ENCODE measurements at places on chromosomes 13 and 19. TPM values are rescaled to one million over a fixed set of nuclear protein-coding genes. Genes with fewer than 3 reads are reported as not detected.

SLC10A2 gene
- total RNA-seq, result not detected

DNA sequence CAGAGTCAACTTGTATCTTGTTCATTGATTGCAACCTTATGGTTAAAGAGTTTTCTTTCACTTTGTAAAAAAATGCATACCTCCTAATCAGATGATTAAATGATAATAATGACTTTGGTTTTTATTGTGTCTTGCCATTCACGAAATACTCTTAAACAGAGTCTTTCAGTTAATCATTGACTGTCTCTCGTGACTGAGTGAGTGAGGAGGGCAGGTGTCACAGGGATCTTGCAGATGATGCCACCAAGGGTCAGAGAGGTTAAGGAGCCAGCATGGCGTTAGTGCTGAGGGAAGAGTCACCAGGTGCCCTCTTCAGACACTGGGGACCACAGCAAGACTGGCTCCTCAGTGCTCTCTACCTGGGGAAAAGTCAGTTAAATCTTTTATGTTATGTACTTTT, 8.0 kb downstream of the GPATCH1 start:
- no peaks in the 10 kb centered on the region for H3K4me1 ChIP-seq
- H3K27me3 ChIP-seq, result no peaks in the 10 kb centered on the region
- H3K36me3 ChIP-seq, result peaks cover 33% of the 10 kb centered on the region
- no peak overlapping the region for H3K27ac ChIP-seq
- no peak for DNase-seq

GRCh38 chr13:79451500-79451962, 29.4 kb upstream of the NDFIP2 start:
- no peaks in the 10 kb centered on the region for H3K27me3 ChIP-seq
- no peaks in the 10 kb centered on the region for H3K36me3 ChIP-seq
- H3K4me3 ChIP-seq, result no peak overlapping the region
- DNase-seq, result peak; percentile 90
- peaks cover 27% of the 10 kb centered on the region for H3K4me1 ChIP-seq

DNA sequence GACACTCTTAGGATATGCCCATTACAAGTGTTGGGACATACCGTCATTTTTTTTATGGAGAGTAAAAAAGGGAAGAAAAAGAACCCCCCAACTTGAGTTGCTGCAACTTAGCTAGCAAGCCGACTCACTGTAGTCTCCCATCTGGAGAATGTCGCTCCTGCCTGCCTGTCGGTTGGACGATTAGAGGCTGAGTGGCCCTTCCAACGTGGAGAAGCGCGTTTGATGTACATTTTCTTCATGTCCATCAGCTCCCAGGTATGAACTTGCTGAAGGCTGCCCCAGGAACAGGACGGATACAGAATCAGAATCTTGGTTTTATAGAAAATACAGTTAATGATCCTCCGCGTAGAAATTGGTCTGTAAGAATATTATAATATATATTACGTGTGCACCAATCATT, 189.0 kb upstream of the SOX1 start:
- H3K4me3 ChIP-seq, result no peak overlapping the region
- no peaks in the 10 kb centered on the region for H3K4me1 ChIP-seq

GRCh38 chr13:44426461-44426860, 52.8 kb downstream of the SERP2 start:
- peaks cover 7% of the 10 kb centered on the region for H3K27me3 ChIP-seq
- no peak overlapping the region for H3K4me3 ChIP-seq
- peak; percentile 82 for DNase-seq

DNA sequence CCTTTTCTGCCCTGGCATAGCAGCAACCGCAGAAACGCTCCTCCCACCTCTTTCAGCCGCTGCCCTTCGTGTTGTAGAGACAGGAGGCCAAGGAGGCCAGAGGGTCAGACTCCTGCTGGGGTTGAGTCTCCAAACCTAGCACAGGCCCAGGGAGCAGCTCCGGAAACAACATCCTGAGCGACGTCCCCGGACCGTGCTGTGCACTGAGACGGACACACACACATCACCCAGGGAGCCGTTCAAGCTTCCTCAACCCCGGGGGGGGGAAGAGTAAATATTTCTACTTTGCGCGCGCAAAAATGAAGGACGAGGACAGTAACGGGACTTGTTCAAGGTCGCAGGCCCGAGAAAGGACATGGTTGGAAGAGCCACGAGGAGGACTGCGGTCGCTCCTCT, 657 bp downstream of the ZNF550 start:
- peak overlapping the region; percentile 84 for H3K4me3 ChIP-seq
- peaks cover 17% of the 10 kb centered on the region for H3K4me1 ChIP-seq
- H3K27ac ChIP-seq, result peak overlapping the region; percentile 89
- peaks cover 23% of the 10 kb centered on the region for H3K36me3 ChIP-seq
- H3K27me3 ChIP-seq, result no peaks in the 10 kb centered on the region

DNA sequence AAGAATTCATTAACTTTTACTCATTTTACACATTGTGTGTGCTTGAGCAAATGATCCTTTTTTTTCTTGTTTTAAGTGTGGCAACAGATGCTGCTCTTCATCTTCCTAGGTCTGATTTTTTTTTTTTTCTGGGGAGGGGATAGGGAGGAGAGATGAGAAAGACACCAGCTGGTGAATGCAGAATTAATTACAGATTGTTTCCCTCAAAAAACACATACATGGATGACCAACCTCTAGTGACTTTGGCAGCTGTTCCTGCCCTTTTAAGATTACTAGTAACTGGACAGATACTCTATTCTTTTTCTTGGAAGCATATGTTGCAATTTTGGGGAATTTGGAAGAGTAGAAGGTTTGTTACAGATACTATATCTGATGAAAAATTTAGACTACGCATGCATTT, 103.6 kb upstream of the MYO16 start:
- no peaks in the 10 kb centered on the region for H3K4me1 ChIP-seq
- no peak overlapping the region for H3K4me3 ChIP-seq
- no peak overlapping the region for H3K27ac ChIP-seq
- DNase-seq, result no peak
- H3K27me3 ChIP-seq, result no peaks in the 10 kb centered on the region
- no peaks in the 10 kb centered on the region for H3K36me3 ChIP-seq

DNA sequence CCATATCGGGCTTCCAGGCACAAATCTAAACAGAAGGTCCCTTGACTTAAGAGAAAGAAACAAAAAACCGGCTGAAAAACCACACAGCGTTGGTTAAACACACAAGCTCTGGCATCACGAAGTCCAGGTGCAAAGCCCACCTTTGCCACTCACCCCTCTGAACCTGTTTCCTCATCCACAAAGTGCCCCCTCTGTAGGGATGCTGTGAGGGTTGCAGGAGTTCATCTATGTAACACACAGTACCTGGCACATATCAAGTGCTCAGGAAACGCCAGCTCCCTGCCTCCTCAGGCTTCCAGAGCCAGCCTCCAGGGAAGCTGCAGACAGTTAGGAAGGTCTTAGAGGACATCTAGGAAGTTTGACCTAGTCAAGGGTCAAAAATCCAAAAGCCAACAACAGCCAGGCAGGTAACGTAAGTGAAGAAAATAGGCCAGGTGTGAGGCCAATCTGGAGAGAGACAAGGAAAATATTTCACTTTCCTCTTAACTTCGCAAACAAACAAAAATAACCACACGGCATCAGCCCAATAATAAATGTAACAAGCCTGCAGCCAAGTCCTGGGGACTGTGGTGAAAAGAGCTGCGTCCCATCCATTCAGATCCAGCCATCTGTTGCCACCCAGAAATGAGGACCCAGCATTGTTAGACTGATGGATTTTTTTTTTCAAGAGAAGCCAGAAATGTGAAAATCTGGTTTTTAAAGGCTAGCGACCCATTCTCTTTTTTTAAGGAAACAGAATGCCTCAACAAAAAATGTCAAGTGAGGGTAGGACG, 10.0 kb downstream of the KDELR1 start:
- H3K36me3 ChIP-seq, result peaks cover 50% of the 10 kb centered on the region
- no peaks in the 10 kb centered on the region for H3K4me1 ChIP-seq
- peak; percentile 60 for DNase-seq
- no peak overlapping the region for H3K4me3 ChIP-seq
- H3K27me3 ChIP-seq, result no peaks in the 10 kb centered on the region

CD209 gene
- total RNA-seq, result not detected

DNA sequence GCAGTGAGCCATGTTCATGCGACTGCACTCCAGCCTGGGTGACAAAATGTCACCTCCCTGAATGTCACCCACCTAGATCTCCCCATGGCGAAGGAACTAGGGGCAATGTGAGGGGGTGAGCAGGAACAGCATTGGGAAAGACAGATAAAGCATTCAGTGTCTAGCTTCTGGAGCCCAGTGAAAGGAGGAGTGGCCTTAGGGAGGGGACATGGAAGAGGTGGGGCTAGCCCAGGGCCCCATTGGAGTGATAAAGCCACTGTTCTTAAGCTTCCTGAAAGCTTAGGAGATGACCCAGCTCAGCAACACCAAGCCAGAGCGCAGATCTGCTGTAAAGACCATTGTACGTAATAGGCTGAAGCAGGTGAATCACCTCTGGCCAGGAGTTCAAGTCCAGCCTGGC, 13.0 kb upstream of the KCNN1 start:
- no peak overlapping the region for H3K27ac ChIP-seq
- H3K27me3 ChIP-seq, result peaks cover 68% of the 10 kb centered on the region
- no peaks in the 10 kb centered on the region for H3K4me1 ChIP-seq
- DNase-seq, result peak; percentile 41
- no peaks in the 10 kb centered on the region for H3K36me3 ChIP-seq
- no peak overlapping the region for H3K4me3 ChIP-seq

- peaks cover 45% of the 10 kb centered on the region for H3K36me3 ChIP-seq
- no peak overlapping the region for H3K27ac ChIP-seq
- H3K4me3 ChIP-seq, result no peak overlapping the region
- no peaks in the 10 kb centered on the region for H3K27me3 ChIP-seq
- peak; percentile 66 for DNase-seq
Observed at GRCh38 chr19:10553943-10554381, 10.3 kb downstream of the ATG4D start.

MBD3L3 gene
- not detected for total RNA-seq

GRCh38 chr13:44577236-44578066, 1.3 kb upstream of the TSC22D1 start:
- H3K4me1 ChIP-seq, result peaks cover 42% of the 10 kb centered on the region
- H3K27ac ChIP-seq, result peak overlapping the region; percentile 74
- no peaks in the 10 kb centered on the region for H3K27me3 ChIP-seq
- peak overlapping the region; percentile 78 for H3K4me3 ChIP-seq

DNA sequence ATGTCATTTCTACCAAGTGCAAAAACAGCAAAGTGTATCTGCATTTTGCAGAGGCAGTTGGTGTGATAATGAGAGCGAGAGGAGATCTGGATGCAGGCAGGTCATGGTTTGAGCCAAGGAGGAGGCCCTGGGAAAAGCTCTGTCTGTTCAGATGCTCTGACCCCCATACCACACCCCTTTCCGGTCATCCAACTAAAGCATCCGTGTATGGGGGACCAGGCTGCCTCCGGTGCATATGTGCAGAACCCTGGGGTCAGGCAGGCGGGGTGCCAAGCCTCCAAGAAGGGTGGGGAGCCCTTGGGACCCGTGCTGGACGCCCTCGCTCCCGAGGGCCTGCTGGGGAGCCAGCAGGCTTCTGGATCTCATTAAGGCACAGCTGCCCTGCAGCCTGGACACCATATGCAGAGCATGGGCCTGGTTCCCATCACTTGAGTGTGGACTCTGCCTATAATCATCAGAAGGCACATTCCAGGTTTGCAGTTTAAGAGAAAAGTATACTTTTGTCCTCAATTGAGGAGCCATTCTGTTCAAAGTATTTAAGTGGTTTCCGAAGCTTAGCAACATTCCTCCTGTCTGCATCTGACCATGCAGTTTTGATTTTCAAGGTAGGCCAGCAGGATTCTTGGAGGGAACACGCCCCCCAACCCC, 56.1 kb downstream of the ALOX5AP start:
- DNase-seq, result no peak
- no peak overlapping the region for H3K27ac ChIP-seq
- no peak overlapping the region for H3K4me3 ChIP-seq
- H3K27me3 ChIP-seq, result no peaks in the 10 kb centered on the region
- H3K36me3 ChIP-seq, result no peaks in the 10 kb centered on the region
- H3K4me1 ChIP-seq, result peaks cover 33% of the 10 kb centered on the region

WIZ gene
- 9.8 TPM for total RNA-seq

ARRDC2 gene
- 22.4 TPM for total RNA-seq

DACH1 gene
- total RNA-seq, result not detected

MBD3L2 gene
- total RNA-seq, result not detected

DNA sequence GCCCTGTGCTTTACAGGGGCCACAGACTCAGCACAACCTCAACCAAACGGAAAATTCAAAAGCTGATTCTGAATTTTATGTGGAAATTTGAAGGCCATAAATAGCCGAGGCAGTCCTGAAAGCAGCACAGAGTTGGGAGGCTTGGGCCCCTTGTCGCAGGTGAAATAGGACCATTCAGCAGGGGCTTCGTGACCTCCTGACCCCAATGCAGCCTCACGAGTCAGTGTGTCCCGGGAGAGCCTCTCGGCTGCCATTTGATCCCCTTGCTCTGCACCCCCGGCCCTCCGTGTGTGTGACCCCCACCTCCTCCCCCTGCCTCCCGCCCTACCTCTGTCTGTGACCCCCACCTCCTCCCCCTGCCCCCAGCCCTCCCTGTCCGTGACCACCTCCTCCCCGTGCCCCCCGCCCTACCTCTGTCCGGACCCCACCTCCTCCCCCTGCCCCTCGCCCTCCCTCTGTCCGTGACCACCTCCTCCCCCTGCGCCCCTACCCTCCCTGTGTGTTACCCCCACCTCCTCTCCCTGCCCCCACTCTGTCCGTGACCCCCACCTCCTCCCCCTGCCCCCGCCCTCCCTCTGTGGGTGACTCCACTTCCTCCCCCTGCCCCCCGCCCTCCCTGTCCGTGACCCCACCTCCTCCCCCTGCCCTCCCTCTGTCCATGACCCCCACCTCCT, 41.7 kb upstream of the TFDP1 start:
- H3K27ac ChIP-seq, result no peak overlapping the region
- DNase-seq, result peak; percentile 42
- H3K4me3 ChIP-seq, result no peak overlapping the region
- H3K27me3 ChIP-seq, result no peaks in the 10 kb centered on the region
- H3K36me3 ChIP-seq, result peaks cover 45% of the 10 kb centered on the region

DNA sequence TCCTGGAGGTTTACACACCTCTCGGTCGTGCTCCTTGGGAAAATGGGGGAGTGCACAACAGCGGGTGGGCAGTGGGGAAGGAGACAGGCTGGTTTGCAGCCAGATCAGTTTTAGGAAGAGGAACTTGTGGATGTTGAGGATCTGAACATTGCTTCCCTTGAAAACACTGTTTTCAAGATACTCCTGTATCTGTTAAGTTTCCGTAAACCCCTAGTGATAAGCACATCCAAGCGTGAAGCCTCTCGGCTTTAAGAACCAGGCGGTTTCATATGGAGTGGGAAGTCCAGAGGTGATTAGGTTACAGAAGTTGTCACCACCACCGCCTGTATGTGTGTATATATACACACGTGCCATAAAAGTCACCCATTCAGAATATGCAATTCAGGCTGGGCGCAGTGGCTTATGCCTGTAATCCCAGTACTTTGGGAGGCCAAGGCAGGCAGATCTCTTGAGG, 47.4 kb downstream of the SIPA1L3 start:
- H3K27me3 ChIP-seq, result no peaks in the 10 kb centered on the region
- H3K27ac ChIP-seq, result peak overlapping the region; percentile 83
- H3K4me1 ChIP-seq, result peaks cover 24% of the 10 kb centered on the region

CATSPERD gene
- under 0.01 TPM for total RNA-seq
